ENCODE measurements at places on chromosomes 13 and 19.

GRCh38 chr13:40221460-40222201 is 444.8 kb downstream of the FOXO1 start:
- DNase-seq: no peak

DNA sequence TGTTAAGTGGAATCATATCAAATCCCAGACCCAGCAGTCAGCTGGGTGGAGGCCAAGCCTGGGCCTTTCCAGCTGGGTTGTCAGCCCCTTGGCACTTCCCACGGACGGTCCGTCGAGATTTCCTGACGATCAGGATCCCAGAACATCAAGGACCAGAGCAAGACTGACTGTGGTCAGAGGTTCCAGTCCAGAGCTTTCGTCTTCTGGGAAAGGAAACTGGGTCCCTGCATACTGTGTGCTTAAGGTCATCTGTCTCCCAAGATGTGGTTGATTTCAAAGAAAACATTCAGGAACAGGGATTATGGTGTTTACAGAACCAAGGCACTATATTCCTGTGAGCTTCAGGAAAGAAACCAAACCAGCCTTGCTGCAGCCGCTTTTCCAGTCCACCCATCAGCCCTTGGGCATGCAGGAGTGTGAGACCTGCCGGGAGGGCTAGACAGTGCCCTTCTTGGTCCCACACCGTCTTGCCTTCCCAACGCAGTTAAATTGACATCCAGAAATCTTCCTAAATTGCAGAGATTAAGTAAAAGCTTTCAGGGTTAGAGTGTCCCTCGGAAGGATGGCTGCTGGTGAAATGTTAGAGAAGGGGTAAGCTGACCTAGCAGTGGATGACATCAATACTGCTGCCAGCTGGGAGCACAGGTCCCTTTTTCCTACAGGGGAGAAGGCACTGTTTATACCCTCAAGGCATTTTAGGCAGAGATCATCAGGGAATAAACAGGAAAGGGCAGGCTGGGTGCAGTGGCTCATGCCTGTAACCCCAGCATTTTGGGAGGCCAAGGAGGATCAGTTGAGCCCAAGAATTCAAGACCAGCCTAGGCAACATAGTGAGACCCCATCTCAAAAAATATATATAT is 5.0 kb upstream of the C19orf33 start:
- DNase-seq: no peak

DNA sequence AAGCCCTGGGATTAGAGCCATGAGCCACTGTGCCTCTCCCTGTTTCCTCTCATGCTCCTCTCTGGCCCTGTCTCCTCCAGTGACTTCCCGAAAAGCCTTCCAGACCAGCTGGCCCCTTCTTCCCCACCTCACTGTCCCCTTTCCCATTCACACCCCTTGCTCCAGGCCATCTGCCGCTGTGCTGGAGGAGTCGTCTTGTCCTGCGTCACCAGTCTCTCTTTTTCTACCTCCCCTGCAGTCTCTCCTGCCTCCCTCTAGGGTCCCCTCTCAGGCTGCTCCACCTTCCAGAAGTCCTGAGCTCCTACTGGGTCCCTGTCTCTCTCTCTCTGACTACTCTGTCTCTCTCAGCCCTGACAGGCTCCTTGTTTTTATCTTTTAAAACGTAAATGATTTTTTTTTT is 5.3 kb upstream of the FFAR1 start:
- DNase-seq: no peak

GRCh38 chr19:1167687-1168571 is 6.1 kb downstream of the SBNO2 start:
- DNase-seq: no peak

DNA sequence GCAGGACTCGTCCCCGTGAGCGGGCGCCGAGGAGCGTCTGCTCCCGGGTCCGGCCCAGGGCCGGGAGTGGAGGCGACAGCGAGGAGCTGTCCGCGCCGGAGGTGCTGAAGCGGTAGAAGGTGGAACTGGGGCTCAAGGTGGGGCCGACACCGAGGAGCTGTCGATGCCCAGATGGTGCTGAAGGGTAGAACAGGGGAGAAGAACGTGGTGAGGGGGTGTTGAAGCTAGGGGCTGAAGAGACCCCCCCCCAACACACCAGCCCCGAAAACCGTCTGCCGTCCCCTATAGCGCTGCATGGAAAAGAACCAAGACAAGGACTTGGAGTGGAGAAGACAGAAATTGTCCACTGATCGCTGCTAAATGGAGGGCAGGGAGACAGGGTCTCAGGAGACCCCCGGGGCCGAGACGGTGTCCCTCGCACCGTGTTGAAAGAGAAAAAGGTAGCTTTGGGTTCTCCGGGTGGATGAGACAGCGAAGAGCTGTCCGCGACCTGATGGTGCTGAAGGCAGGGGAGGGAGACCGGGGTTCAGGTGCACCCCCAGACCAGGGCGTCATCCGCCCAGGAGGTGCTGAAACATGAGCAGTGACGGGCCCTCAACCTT is 7.1 kb upstream of the PDE4C start:
- DNase-seq: peak; percentile 56

DNA sequence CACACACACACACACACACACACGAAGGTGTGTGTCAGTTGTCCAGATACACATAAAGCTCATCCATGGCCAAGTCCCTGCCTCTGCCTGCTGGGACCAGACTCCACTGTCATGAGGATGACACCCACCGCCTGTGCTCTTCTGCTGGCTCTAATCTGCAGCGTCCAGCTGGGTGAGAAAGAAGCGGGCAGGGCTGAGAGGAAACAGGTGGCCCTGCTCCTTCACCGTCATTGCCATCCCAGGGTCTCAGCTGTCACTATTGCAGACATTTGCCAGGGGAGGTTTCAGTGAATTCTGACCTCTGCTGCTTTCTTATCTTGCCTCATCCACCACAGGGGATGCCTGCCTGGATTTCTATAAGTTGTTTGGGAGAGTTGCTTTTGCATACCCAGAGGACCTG is 31.4 kb downstream of the SCGB2B2 start:
- DNase-seq: no peak
